ENCODE measurements at places on chromosomes 11 and 22.

- no peak for DNase-seq
Observed at GRCh38 chr22:31439808-31440207, 40.4 kb downstream of the DRG1 start.

- DNase-seq = no peak
Observed at GRCh38 chr11:90364527-90364926, 141.7 kb upstream of the CHORDC1 start.

DNA sequence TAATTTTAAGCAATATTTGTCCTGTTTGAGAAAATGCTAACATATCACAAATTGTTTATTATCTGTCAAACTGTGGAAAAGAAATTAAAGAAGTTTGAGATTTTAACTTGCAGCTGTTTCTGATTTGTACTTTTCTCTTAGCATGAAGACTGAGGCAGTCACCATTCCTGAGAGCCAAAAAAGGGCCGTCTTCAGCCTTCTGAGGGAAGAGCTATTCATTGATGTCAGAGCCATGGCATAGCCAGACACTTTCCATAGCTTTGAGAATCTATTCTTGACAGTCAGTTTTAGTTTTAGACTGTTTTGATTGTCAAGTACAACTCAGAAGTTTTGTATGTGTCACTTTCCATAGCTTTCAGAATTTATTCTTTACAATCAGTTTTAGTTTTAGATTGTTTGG, 32.1 kb downstream of the YAP1 start:
- no peak for DNase-seq

GRCh38 chr11:134244593-134244992, 8.6 kb downstream of the THYN1 start:
- DNase-seq = no peak

DNA sequence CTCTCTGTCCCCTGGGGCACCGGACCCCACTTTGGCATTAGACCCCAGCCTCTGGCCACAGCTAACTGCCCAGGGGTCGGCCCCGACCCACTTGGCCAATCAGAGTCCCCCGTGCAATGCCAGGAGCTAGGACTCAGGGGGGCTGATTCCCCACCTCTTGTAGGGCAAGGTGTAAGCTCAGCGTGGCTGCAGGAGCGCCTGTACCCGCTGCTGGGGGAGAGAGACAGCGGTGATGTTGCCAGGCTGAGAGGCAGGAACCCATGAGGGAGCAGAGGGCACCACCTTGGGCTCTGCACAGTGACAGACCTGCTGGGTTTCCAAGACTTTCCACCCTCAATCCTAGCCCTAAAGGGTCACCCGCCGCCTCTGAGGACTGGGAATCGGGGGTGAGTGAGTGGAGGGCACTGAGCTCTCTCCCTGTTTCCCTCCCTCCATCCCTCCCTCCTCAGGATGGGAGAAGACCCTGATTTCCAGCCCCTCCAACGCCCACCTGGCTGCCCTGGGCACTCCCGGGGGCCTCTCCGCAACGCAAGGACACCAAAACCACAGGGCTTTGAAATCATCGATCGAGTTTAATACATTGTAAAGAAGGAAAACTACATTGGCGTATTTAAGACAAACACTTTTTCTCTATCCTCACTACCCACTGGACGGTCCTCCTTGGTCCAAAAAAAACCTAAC, 128.4 kb downstream of the ARHGAP8 start:
- no peak for DNase-seq

GRCh38 chr11:390175-390574, 3.8 kb upstream of the PKP3 start:
- no peak for DNase-seq

DNA sequence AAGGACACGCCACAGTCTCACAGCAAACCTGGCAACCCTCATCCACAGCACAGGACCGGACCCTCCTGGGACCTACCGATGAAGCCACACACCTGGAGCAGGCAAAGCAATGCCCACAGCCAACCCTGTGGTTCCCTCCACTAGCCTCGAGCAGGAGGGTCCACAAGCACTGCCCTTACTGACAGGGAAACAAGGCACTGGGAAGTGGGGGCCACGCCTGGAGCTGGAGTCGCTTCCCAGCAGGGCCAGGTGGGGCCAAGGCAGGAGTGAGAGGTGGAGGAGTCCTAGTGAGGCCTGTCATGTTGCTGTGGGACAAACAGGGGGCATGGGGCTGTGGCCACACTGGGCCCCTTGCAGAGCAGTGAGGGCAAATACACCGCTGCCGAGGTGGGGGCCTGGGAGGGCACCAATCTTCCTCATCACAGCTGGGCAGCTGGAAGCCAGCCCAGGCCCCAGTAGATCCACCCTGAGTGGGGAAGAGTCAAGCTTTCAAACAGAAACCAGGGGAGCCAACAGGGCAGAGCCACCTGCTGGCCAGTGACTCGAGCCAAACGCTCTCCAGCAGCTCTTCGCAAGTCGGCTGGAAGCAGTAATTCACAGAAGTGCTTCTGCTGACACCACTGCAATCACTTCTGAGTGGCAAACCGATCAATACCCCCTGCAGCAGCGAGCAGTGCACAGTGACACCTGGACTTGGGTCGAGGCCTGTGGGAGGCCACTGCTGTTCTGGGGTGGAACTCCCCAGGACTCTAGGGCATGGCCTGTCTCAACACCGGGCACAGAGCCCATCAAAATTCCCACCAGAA, 13.7 kb downstream of the SULT4A1 start:
- DNase-seq = no peak

DNA sequence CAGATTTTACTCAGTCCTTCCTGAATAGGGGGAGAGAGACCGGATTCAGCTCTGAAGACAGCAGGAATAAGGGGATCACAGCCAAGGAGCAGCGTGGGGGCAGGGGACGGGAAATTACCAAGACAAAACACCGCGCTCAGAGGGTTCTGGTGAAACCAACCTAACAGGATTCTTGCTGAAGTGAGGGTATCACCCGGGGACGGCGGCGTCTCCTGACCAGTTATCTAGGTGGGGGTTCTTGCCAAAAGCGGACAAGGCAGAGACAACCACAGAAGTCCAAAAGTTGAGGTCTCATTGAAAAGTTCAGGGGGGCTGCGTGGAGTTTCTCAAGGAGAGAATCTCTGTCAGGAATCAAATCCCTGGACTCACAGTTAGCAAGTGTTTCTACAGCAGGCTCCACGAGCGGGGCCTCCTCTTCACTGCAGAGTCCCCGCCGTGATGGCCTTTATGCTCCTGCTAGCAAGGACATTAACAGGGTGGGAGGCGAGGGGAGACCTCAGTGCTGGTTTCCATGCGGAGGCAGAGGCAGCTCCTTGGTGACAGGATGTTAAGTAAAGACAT, 291.0 kb downstream of the BRD1 start:
- no peak for DNase-seq

GRCh38 chr11:44179173-44179572, 83.7 kb downstream of the EXT2 start:
- DNase-seq = no peak

GRCh38 chr11:125382314-125382791, 113.7 kb downstream of the FEZ1 start:
- DNase-seq = no peak

- no peak for DNase-seq
Observed at GRCh38 chr11:105449100-105449734, 160.7 kb upstream of the GRIA4 start.

DNA sequence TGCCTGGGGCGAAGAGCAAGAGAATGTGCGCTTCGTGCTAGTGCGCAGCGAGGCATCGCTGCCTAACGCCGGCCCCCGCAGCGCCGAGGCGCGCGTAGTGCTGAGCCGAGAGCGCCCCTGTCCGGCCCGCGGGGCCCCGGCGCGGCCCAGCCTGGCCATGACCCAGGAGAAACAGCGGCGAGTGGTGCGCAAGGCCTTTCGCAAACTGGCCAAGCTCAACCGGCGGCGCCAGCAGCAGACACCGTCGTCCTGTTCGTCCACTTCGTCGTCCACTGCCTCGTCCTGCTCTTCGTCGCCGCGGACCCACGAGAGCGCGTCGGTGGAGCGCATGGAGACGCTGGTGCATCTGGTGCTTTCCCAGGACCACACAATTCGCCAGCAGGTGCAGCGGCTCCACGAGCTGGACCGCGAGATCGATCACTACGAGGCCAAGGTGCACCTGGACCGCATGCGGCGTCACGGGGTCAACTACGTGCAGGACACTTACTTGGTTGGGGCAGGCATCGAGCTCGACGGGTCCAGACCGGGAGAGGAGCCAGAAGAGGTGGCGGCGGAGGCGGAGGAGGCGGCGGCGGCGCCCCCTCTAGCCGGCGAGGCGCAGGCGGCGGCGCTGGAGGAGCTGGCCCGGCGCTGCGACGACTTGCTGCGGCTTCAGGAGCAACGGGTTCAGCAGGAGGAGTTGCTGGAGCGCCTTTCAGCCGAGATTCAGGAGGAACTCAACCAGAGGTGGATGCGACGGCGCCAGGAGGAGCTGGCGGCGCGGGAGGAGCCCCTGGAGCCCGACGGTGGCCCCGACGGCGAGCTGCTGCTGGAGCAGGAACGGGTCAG, 1.0 kb downstream of the RASSF10 start:
- DNase-seq = peak; percentile 24

- no peak for DNase-seq
Observed at GRCh38 chr11:28939381-28939780, 831.2 kb downstream of the METTL15 start.

DNA sequence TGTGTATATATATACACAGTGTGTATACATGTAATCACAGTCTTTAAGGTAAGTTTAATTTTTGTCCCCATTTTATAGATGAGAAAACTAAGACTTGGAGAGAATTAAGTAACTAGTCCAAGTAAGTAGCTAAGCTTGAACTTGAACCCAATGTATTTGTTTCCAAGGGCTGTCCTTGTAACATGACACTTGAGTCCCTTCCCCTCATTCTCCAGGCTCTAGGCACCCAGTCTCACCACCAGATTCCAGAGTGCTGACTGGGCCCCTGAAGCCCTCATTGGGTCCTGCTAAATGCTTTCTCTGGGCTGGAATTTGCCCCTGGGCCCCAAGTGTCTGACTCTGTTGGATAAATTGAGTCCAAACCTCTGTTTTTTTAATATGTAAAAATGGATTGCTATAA, 45.5 kb downstream of the ADM start:
- peak; percentile 67 for DNase-seq

DNA sequence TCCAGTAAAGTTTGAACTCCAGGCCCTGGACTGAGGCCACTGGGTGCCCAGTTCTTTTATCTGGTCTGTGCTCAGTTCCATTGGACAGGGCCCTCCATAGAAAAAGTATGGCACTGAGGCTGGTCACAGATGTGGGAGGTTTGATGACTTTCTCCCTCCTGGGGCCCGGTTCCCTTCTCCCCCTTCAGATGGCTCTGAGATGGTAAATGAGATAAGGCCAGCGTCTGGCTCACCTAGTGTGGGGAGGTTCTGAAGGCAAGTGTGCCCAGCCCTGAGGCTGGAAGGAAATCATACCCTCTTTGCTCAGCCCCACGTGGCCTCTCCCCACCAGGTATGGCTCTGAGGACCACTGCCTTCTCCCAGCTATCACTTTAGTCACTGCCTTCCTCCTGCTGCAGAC, 1.5 kb upstream of the CLDN5 start:
- DNase-seq = no peak

- no peak for DNase-seq
Observed at GRCh38 chr22:42764895-42765363, 44.3 kb upstream of the A4GALT start.

- DNase-seq = no peak
Observed at GRCh38 chr11:134459246-134460061, 47.4 kb upstream of the B3GAT1 start.

DNA sequence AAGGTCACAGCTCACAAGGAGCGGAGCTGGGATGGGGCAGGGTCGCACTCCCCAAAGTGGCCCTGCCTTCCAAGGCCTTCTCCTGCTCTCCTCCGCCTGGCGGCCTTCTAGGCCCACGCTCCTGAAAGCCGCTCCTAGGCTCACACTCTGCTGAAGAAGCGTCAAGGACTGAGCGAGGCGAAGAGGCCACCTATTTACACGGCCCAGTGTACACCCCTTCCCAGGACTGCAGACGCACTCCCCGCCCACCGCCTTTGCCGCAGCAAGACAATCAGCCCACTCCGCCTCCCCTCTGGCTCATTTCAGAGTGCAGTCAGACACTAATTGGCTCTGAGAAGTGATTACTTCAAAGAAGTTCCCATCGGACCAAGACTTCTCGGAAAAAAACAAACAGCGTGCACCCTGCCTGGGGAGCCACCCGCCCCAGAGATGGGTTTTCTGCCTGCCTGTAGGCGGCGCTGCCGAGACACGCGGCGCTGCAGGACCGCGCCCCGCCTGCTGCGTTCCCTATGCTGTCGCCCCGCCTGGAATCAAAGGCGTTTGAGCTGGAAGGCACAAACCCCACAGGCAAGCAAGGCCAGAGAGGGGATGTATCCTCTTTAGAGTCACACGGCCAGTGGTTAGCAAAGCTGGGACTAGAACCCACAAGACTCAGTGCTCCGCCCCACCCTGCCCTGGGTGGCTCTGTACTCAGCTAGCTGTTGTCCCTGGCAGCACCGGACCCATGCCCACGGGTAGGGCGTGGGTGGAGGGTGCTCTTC, 414.8 kb downstream of the BUD13 start:
- no peak for DNase-seq

DNA sequence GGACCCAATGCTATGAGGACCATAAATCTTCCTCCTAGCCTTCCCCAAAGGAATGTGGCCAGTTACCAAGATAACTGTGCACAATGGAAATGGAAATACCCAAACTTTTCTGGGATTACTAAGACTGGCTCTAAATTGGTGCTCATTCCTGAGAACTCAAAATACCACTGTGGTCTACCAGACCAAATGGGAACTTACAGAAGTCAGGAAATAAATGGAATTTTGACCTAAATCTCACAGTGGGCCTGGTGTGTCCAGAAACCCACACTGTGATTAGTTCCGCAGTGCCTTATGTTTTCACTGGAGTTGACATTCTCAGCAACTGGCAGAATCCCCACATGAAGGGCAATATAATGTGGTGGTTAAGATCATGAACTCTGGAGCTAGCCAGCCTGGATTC, 99.4 kb upstream of the ZC3H12C start:
- no peak for DNase-seq

- no peak for DNase-seq
Observed at GRCh38 chr11:76135491-76135890, 70.8 kb downstream of the WNT11 start.

- no peak for DNase-seq
Observed at GRCh38 chr11:7654195-7654705, 19.1 kb downstream of the CYB5R2 start.

GRCh38 chr11:47052576-47052975, 116.0 kb downstream of the CSTPP1 start:
- no peak for DNase-seq

GRCh38 chr11:82733444-82734119, at the start of gene FAM181B:
TSS of gene FAM181B (minus strand) at chr11:82733864. CDS start at chr11:82733729, 135 bp downstream.
- peak; percentile 24 for DNase-seq

- DNase-seq = no peak
Observed at GRCh38 chr11:66224226-66224855, 44.1 kb upstream of the RAB1B start.

Data from RWPE1 (cell line).